B cell (primary cell): ENCODE measurements at places on chromosomes 6 and 20.
A peak's percentile ranks its signal among the peaks of the same experiment; 100 is the strongest.

- peak overlapping the region; percentile 80 for H3K27ac ChIP-seq
- peaks cover 16% of the 10 kb centered on the region for H3K4me1 ChIP-seq
- H3K27me3 ChIP-seq, result no peaks in the 10 kb centered on the region
- DNase-seq, result no peak
- peak overlapping the region; percentile 94 for H3K4me3 ChIP-seq
These were observed 30.5 kb upstream of the HFE start for GRCh38 chr6:26056583-26057350.

DNA sequence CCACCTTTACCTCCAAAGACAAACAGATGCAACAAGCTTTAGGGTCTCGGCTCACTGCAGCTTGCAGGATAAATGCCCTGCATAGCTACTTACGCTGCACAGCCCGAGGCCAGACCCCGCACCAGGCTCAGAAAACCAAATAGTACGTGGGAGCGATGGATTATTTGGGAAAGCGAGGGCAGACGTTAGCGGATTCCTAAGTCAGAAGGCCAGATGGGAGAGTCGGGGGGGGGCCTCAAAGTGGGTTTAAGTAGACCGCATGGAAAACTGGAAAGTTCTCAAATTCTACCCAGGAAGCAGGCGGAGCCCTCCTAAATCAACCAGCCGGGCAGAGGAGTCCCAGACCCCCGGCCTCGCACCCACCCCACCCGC, 382 bp downstream of the SFT2D1 start:
- peaks cover 31% of the 10 kb centered on the region for H3K36me3 ChIP-seq
- peak overlapping the region; percentile 99 for H3K27ac ChIP-seq
- peak overlapping the region; percentile 100 for H3K4me3 ChIP-seq
- no peaks in the 10 kb centered on the region for H3K27me3 ChIP-seq
- H3K4me1 ChIP-seq, result peaks cover 34% of the 10 kb centered on the region

GRCh38 chr6:105681061-105681460, 278.2 kb upstream of the PREP start:
- H3K27me3 ChIP-seq, result no peaks in the 10 kb centered on the region
- no peak overlapping the region for H3K27ac ChIP-seq
- no peaks in the 10 kb centered on the region for H3K36me3 ChIP-seq
- no peaks in the 10 kb centered on the region for H3K4me1 ChIP-seq
- DNase-seq, result no peak
- no peak overlapping the region for H3K4me3 ChIP-seq

GRCh38 chr6:36444470-36444869, 1.7 kb downstream of the KCTD20 start:
- no peak overlapping the region for H3K27ac ChIP-seq
- H3K36me3 ChIP-seq, result no peaks in the 10 kb centered on the region
- peak overlapping the region; percentile 89 for H3K4me3 ChIP-seq
- H3K27me3 ChIP-seq, result no peaks in the 10 kb centered on the region
- peaks cover 24% of the 10 kb centered on the region for H3K4me1 ChIP-seq

DNA sequence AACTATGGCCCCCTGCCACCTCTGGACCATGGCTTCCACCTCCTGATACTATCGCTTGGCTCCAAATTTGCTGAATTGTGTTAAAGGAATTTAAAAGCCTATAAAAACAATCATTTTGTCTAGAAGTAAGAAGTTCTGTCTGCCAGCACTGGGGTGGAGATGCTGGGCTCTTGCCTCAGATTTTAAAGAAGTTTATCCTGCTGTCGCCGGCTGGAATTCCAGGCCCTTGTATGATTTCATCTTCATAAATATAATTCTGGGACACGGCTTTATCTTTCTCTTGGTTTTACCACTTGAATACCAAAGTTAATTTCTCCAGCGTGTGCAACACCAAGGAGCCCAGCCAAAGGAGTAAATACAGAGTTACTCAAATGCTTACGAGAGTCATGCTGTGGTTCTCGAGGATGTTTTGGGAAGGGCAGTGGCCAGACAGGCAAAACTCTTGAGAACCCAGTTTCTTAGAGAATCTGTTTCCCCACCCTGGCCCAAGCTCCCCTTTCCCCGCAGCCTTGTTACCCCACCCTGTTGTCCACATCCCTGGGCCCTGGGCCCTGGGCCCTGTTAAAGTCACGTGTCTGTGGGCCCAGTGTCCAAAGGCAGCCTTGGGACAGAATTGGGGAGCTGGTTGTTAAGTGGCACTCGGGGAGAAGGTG, 31.9 kb downstream of the C6orf89 start:
- DNase-seq, result no peak
- peaks cover 4% of the 10 kb centered on the region for H3K4me1 ChIP-seq
- H3K36me3 ChIP-seq, result peaks cover 81% of the 10 kb centered on the region
- H3K27me3 ChIP-seq, result no peaks in the 10 kb centered on the region
- H3K4me3 ChIP-seq, result no peak overlapping the region

DNA sequence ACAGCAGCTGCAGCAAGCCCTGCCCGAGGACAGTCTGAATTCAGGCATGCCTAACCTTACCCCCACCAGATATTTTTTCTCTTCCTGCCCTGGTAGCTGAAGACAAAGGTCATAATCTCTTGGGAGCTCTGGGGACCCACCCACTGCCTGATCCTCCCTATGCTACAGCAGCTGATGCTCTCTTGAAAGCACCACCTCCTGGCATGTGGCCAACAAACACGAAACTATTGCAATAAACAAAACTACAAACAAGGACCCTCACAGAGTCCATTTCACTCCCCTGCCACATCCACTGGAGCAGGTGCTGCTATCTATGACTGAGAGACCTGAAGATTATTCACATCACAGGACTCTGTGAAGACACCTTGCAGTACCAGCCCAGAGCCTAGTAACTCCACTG, 238.5 kb upstream of the HS3ST5 start:
- H3K36me3 ChIP-seq, result no peaks in the 10 kb centered on the region
- no peaks in the 10 kb centered on the region for H3K27me3 ChIP-seq
- no peak overlapping the region for H3K27ac ChIP-seq
- H3K4me3 ChIP-seq, result no peak overlapping the region

GRCh38 chr6:49633541-49633940, 3.1 kb downstream of the RHAG start:
- no peaks in the 10 kb centered on the region for H3K27me3 ChIP-seq
- no peak overlapping the region for H3K4me3 ChIP-seq
- no peaks in the 10 kb centered on the region for H3K4me1 ChIP-seq
- no peak for DNase-seq

- H3K4me3 ChIP-seq, result no peak overlapping the region
- H3K27me3 ChIP-seq, result no peaks in the 10 kb centered on the region
- no peaks in the 10 kb centered on the region for H3K4me1 ChIP-seq
These were observed 43.3 kb downstream of the IL20RA start for GRCh38 chr6:137001299-137001976.

DNA sequence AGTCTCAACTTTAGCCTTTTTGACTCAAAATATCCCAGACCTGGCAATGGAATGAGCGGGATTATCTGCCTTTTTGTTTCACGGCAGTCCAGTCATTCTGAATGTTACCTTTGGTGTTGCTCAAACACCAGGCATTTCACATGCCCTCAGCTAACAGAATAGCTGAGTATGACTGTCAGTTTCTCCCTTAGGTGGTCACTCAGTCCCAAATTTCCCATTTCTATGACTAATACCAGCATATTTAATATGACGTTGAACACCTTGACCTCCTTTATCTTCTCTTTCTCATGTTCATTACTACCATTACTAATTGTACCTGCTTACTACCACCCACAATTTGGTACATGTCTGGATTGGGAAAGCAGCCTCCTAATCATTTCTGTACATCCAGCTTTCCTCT, 65.2 kb downstream of the EDN1 start:
- no peak for DNase-seq
- peaks cover 51% of the 10 kb centered on the region for H3K4me1 ChIP-seq
- H3K27me3 ChIP-seq, result no peaks in the 10 kb centered on the region
- H3K27ac ChIP-seq, result no peak overlapping the region
- H3K4me3 ChIP-seq, result no peak overlapping the region
- H3K36me3 ChIP-seq, result no peaks in the 10 kb centered on the region

GRCh38 chr6:7100072-7100752, 7.5 kb upstream of the RREB1 start:
- DNase-seq, result peak; percentile 36
- no peak overlapping the region for H3K27ac ChIP-seq
- no peak overlapping the region for H3K4me3 ChIP-seq
- H3K36me3 ChIP-seq, result no peaks in the 10 kb centered on the region

DNA sequence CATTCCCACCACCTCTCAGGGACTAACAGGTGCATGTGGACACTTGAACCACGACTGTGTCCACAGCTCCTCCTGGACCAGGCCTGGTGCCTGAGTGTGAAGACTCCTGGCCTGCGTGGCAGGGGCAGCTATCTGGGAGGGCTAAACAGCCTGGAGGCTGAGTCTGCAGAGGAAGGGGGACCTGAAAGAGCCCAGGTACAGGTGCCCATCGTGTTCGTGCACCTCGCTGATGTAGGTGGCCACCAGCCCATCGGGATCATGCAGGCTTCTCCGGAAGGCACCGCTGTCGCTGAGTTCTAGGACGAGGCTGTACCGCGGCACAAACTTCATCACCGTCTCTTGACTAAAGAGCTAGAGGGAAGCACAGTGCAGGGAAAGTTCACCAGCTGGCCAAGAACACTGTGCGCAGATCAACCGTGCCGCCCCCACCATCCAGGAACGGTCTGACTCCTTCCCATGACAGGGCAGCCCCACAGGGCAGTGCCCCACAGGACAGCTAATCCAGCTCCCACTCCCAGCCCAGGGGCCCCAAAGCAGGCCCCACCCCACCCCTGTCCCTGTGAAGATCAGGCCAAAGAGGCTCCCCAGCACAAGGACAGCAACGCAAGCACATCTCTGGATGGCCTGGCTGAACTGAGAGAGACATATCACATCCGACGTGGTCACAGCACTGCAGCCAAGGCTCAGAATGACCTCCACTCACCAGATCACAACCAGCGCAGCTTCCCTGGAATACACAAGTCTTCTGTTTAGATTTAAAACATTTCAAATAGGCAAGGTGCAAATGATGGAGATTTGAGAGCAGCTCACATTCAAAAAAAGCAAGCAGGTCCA, 14.8 kb downstream of the CST7 start:
- H3K4me1 ChIP-seq, result no peaks in the 10 kb centered on the region
- H3K27me3 ChIP-seq, result no peaks in the 10 kb centered on the region
- H3K36me3 ChIP-seq, result peaks cover 7% of the 10 kb centered on the region
- no peak for DNase-seq

- no peaks in the 10 kb centered on the region for H3K4me1 ChIP-seq
- DNase-seq, result no peak
- H3K27ac ChIP-seq, result no peak overlapping the region
- no peaks in the 10 kb centered on the region for H3K27me3 ChIP-seq
These were observed 332.5 kb downstream of the TFAP2A start for GRCh38 chr6:10082385-10082784.

DNA sequence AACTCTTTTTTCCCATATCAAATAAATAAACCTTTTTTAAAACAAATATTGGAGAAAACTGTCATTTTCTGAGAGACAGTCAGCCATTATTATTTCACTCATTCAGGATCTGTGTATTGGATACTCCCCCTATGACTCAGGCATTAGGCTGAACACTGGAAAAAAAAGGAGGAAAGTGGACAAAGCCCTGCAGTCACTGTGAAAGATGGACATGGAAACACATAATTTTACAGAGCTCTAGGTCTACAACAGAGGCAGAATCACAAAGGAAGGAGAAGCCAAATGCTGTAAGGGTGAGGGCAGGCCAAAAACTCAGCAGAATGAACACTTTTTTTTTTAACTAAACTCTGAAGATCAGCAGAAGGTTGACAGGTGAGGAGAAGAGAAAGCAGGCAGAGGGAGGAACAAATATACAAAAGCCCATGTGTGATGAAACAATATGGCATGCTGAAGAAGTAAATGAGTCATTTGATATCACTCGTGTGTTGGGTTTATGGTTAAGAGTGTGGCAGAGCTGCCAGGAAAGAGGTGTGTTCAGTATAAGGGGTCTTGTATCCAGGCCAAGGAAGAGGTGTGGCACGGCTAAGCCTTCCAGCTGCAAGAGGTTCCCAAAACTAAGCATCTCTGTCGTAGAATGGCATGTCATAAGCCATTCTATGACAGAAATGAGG, 39.1 kb downstream of the EPB41L2 start:
- no peaks in the 10 kb centered on the region for H3K27me3 ChIP-seq
- H3K27ac ChIP-seq, result no peak overlapping the region
- H3K36me3 ChIP-seq, result no peaks in the 10 kb centered on the region
- DNase-seq, result no peak
- H3K4me3 ChIP-seq, result no peak overlapping the region
- H3K4me1 ChIP-seq, result no peaks in the 10 kb centered on the region

DNA sequence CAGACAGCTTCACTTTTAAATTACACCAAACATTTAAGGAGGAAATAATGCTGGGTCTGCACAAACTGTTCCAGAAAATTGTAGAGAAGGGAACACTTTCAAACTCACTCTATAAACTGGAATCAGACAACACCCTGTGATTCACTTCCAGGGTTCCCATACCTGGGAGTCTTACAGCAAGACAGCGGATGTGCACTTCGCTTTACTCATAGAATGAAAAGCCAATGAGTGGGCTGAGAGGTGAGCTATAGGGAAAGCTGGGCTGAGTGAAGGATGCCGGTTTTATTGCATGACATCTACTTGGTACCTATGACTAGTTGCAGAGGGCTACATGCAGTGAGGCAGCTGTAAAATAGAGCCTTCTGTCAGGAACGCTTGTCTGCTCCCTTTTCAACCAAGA, 152.1 kb downstream of the FNDC1 start:
- no peak overlapping the region for H3K27ac ChIP-seq
- H3K4me3 ChIP-seq, result no peak overlapping the region
- H3K27me3 ChIP-seq, result peaks cover 5% of the 10 kb centered on the region
- no peak for DNase-seq
- no peaks in the 10 kb centered on the region for H3K4me1 ChIP-seq

DNA sequence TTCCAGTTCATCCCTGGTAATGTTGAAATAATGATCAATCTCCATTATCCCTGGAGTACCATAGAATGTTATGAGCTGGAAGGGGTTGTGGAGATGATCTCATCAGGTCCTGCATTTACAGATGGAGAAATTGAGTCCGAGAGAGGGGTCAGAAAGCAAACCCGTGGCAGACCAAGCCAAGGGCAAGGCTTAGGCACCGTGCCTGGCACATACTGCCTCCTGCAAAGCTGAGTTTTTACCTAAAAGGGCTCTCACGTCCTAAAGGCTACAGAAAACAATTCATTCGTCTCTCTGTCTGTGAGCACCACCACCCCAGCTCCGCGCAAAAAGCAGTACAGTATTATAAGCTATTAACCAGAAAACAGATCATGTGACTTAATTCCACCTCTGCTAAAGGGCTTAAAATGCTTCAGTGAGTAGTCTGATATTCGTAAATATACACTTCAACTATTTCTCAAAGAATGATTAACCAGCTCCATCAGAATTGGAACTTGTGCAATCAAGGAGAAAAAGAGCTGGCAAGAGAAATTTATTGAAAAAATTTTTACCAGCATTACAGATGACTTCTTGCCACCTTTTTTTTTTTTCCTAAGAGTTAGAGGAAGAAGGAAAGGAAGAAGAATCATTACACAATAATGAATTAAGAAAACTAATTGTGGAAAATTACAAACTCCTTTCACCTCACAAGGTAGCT, 3.4 kb upstream of the PARD6B start:
- H3K27me3 ChIP-seq, result no peaks in the 10 kb centered on the region
- no peak overlapping the region for H3K27ac ChIP-seq
- no peak for DNase-seq
- H3K4me3 ChIP-seq, result no peak overlapping the region

- H3K4me1 ChIP-seq, result no peaks in the 10 kb centered on the region
- no peaks in the 10 kb centered on the region for H3K36me3 ChIP-seq
- H3K27ac ChIP-seq, result no peak overlapping the region
- H3K4me3 ChIP-seq, result no peak overlapping the region
- H3K27me3 ChIP-seq, result no peaks in the 10 kb centered on the region
- DNase-seq, result no peak
These were observed 72.1 kb downstream of the SLC24A3 start for GRCh38 chr20:19284400-19285178.
